ENCODE measurements at places on chromosomes 16 and 17. TPM values are rescaled to one million over a fixed set of nuclear protein-coding genes. Genes with fewer than 3 reads are reported as not detected.

The CDRT15 gene
- not detected for total RNA-seq

The CHST5 gene
- total RNA-seq = 0.06 TPM

The KRT20 gene
- total RNA-seq = 0.45 TPM

The EPN3 gene
- 0.19 TPM for total RNA-seq

The TVP23A gene
- total RNA-seq = 0.07 TPM

The TNS4 gene
- total RNA-seq = 254 TPM

The TP53TG3 gene
- total RNA-seq = 0.66 TPM

All from A549 treated with Mapracorat at 1 μM for 4 hours (cell line).